Coronary artery (tissue), 2 donors: ENCODE measurements at places on chromosomes 5 and 9.
A peak's percentile ranks its signal among the peaks of the same experiment; 100 is the strongest.

GRCh38 chr5:73892218-73892617, 266.2 kb downstream of the ARHGEF28 start:
- DNase-seq: no peak

- no peak for DNase-seq
These were observed 80.5 kb downstream of the PLPP1 start for GRCh38 chr5:55454282-55454681.

- DNase-seq: no peak
These were observed 1165.6 kb upstream of the SEMA6A start for GRCh38 chr5:117740268-117740667.

GRCh38 chr9:93119953-93120845, 13.9 kb downstream of the NINJ1 start:
- DNase-seq: peak; percentile 95

- no peak for DNase-seq
These were observed 466.0 kb downstream of the CAAP1 start for GRCh38 chr9:26426551-26427131.
